GF-D8 (cell line): ENCODE measurements at places on chromosomes 12 and 14.

DNA sequence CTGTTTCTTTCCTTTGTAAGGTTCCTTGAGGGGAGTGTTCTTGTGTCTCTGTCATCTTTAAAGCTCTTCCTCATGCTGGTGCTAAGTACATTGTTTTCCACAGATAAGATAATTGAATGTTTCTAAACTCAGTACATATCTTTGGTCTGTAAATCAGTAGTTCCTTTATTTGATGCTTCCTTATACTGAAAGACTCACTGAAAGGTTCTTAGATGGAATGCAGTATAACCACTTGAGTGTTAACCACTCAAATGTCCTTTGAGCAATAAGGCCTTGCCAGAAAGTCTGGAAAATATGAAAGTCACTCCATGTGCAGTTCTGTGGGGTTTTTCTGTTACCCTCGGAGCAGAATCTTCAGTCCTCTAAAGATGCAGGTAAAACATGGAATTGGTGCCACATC is 23.0 kb upstream of the RNU6-8 start:
- DNase-seq, result no peak

GRCh38 chr14:94021001-94021400 is 5.1 kb upstream of the OTUB2 start:
- no peak for DNase-seq

- no peak for DNase-seq
These were observed 63.6 kb downstream of the RASSF8 start for GRCh38 chr12:26022043-26022442.

DNA sequence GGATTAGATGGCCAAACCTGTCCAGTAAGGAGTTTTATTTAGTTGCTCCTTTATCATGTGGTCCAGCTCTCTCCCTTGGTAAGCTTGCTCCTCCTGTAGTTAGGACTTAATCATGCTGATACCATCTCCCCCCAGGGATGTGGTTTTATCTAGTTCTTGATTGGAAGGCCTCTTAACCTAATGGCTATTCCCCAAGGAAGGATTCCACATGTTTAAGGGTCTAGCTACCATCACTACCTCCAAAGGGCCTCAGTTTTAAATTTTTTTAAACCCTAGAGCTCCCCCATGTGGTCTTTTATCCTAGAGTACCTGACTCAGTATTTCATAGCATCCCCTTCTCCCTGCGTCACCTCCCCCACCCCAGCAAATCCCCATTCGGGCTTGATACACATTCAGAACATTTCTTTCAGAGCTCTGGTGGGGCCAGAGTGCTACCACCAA is 22.5 kb downstream of the MAP3K12 start:
- DNase-seq, result no peak

GRCh38 chr14:80615831-80616230 is 325.7 kb downstream of the CEP128 start:
- no peak for DNase-seq

DNA sequence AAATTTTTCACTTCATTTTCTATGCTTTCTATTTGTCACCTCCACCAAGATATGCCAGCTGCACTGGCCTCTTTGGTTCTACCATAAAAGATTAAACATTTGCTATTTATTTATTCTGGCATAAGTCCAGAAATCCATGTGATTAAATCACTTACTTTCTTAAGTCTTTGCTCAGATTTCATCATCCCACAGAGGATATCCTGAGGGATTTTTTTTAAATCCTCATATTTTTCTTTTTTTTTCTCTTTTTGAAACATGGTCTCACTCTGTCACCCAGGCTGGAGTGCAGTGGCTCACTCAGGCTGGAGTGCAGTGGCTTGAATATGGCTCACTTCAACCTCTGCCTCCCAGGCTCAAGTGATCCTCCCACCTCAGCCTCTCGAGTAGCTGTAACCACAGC is 645.4 kb upstream of the ATXN7L3B start:
- DNase-seq, result no peak

GRCh38 chr12:44589697-44590096 is 286.4 kb downstream of the NELL2 start:
- DNase-seq, result no peak

GRCh38 chr14:89309670-89310177 is 107.3 kb downstream of the FOXN3 start:
- no peak for DNase-seq

GRCh38 chr12:84294246-84294645 is 618.4 kb downstream of the SLC6A15 start:
- DNase-seq, result no peak

DNA sequence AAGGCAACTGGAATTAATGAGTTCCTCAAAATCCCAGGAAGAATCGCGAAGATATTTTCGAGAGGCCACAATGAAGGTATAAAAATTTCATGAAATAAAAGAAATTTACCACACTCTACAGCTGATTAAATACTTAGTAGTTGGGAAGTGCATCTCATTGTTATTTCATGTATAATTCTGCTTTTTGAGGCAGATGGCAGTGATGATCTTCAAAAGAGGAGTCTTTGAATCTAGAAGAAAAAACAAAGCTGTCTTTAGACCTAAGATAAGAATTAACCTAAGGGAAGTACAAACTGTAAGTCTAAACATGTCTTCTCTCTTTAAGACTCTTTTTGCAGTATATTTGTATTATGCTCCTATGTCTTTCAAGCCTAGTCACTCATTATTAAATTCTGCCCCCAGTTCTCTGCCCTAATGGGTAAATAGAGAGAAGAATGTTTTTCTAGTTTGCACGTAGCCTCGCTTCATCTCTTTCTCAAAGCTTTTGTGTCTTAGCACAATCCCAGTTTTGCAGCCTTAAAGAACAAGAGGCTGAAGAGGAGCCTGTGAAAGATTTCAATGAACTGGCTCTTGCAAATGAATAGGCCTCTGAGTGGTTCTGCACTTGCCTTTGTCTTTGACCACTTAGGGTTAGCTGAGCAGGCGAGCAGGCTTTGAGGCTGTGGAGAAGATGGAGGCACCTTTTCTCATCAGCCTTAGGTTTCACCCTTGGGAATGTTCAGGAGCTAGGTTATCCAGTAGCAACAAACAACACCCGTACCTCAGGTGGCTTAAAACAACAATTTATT is 32.7 kb downstream of the CFAP54 start:
- no peak for DNase-seq

DNA sequence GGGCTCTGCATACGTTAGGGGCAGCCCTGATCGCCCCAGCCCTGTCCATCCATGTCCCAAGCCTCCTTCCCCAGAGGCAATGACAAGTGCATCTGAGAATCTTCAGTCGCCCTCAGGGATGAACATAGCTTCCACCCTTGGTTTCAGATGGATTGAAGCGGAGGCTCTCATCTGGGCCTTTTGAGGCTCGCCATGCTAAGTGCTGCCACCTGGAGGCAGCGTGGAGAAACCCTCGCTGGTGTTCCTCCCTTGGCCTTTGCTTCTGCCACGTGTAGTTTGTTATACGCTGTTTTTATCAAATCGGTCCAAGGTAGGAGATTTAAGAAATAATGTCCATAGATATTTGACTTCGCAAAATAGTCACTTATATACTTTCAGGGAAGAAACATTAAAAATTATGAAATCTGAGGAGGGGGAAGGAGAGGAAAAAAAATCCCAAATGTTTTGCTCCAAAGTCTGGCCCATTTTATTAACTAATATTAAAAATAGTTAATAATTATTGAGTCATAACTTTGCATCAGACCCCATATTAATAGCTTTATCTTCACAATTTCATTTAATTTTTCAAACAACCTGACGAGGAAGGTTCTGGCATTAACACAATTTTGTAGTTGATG is 28.8 kb upstream of the LRRC10 start:
- peak; percentile 5 for DNase-seq

- DNase-seq, result no peak
These were observed 53.6 kb upstream of the RIN3 start for GRCh38 chr14:92459950-92460421.

GRCh38 chr12:56271031-56271430 is 4.3 kb downstream of the COQ10A start:
- no peak for DNase-seq
